Mesendoderm (in vitro differentiated cells): ENCODE measurements at places on chromosomes 3 and 15.
A peak's percentile ranks its signal among the peaks of the same experiment; 100 is the strongest.

- no peaks in the 10 kb centered on the region for H3K36me3 ChIP-seq
- no peaks in the 10 kb centered on the region for H3K4me1 ChIP-seq
- DNase-seq: no peak
- H3K27ac ChIP-seq: no peak overlapping the region
- H3K27me3 ChIP-seq: no peaks in the 10 kb centered on the region
Observed at GRCh38 chr15:88275804-88276203, 19.3 kb upstream of the NTRK3 start.

DNA sequence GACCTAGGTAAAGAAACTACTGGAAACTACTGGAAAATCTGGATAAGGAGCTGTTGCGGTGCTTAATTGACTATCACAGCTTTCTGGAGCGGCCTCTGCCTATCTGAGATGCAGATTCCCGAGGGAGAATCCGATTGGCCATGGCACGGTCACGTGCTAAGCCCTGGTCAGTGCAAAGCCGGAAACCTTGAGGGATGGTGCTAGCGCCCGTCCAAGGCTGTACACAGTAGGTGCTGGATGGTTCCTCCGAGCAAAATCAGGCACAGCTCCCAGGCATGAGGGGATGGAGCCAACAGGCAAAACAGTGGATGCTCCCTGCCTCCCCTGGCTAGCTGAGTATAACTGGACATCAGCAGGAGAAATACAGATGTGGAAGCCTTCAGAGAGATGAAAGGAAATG is 238.7 kb upstream of the HES1 start:
- no peak overlapping the region for H3K27ac ChIP-seq
- DNase-seq: no peak
- no peaks in the 10 kb centered on the region for H3K27me3 ChIP-seq
- no peaks in the 10 kb centered on the region for H3K36me3 ChIP-seq
- H3K4me1 ChIP-seq: no peaks in the 10 kb centered on the region

- no peaks in the 10 kb centered on the region for H3K27me3 ChIP-seq
- H3K27ac ChIP-seq: no peak overlapping the region
- DNase-seq: no peak
- no peaks in the 10 kb centered on the region for H3K4me1 ChIP-seq
- no peak overlapping the region for H3K4me3 ChIP-seq
Observed at GRCh38 chr3:23985747-23986544, 40.9 kb downstream of the NR1D2 start.

- peaks cover 52% of the 10 kb centered on the region for H3K27me3 ChIP-seq
- no peaks in the 10 kb centered on the region for H3K36me3 ChIP-seq
- peak; percentile 87 for DNase-seq
- peaks cover 4% of the 10 kb centered on the region for H3K4me1 ChIP-seq
- peak within 1 kb of the TSS; percentile 13 for H3K4me3 ChIP-seq
Observed at GRCh38 chr3:138946663-138947494, at the start of the genes FOXL2 and FOXL2NB. FOXL2 (minus strand) TSS chr3:138947137; CDS start chr3:138946722, 415 bp downstream. FOXL2NB (plus strand) TSS chr3:138947217; CDS start chr3:138947365, 148 bp downstream.

GRCh38 chr3:138941259-138941885 is 5.6 kb downstream of the FOXL2 start:
- no peak overlapping the region for H3K4me3 ChIP-seq
- H3K36me3 ChIP-seq: no peaks in the 10 kb centered on the region
- DNase-seq: peak; percentile 83

- H3K4me1 ChIP-seq: peaks cover 2% of the 10 kb centered on the region
- no peaks in the 10 kb centered on the region for H3K36me3 ChIP-seq
- peaks cover 10% of the 10 kb centered on the region for H3K27me3 ChIP-seq
- H3K4me3 ChIP-seq: peak overlapping the region; percentile 19
- no peak overlapping the region for H3K27ac ChIP-seq
Observed at GRCh38 chr15:29570121-29570947, 251.9 kb downstream of the TJP1 start.

- H3K4me1 ChIP-seq: peaks cover 15% of the 10 kb centered on the region
- no peak overlapping the region for H3K4me3 ChIP-seq
- DNase-seq: no peak
Observed at GRCh38 chr15:58472221-58472620, 40.4 kb downstream of the LIPC start.
